Hippocampal formation (tissue), 2 donors: ENCODE measurements at places on chromosomes 3 and 15.

DNA sequence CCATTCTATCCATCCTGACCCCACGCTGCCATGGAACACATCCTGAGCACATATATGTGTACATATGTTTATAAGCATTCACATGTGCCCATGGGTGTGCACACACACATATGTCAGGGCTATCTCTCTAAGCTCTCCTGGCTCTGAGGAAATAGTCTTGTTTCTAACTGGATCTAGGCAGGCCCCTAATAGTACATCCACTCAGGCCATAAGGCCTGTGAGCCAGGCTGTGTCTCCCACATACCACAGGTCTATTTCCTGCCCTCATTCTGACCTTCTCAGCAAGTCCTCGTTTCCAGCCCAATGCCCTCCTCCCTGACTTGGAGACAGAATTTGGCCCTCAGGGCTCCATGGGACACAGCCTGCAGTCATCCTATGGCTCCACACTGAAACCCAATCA lies 284.8 kb upstream of the CTNNB1 start:
- no peak for DNase-seq

GRCh38 chr3:25592510-25592968 lies 72.2 kb downstream of the TOP2B start:
- DNase-seq: no peak

DNA sequence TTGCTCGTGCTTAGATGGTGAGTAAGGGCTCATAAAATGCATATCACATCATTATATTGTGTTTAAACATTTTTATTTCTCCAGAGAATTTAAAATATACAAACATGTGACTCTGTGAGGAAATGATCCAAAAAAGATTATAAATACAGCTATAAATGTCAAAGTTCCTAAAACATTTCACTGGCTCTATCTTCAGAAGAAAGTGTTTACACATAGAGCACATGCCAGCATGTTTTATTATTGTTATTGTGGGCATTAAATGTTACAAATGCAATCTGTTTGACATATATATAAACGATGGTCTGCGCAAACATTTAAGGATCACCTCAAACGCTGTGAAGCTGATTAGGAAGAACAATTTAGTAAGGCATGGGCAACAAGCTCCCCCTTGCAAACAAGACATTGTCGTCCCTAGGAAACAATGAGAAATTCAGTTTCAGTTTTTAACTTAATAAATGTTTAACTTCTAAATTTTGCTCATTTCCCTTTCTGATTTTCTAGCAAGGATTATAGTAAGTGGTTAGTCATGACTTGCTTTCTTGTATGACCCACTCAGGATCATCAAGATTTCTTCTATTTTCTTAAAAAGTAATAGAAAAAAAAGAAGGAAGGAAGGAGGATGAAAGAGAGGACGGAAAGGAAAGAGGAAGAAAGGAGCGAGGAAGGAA lies 207.5 kb downstream of the SATB1 start:
- DNase-seq: no peak

GRCh38 chr3:99365979-99366378 lies 272.4 kb upstream of the COL8A1 start:
- no peak for DNase-seq

DNA sequence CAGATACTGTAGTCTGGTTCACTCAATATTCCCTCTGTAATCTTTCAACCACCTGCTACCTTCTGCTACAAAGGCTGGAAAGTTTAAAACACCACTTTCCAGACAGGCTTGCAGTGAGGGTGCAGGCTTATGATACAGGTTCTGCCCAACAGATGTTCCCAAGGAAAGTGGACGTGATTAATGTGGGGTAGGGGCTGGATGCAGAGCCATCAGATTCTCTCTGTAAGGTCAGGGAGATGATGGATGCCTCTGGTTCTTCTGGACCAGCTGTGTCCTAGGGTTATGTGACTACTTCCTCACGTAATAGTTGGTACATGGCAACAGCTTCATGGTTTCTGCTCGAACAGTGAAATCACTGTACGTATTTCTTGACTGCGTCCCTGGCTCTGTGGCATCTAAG lies 11.1 kb downstream of the GPR176 start:
- DNase-seq: no peak

DNA sequence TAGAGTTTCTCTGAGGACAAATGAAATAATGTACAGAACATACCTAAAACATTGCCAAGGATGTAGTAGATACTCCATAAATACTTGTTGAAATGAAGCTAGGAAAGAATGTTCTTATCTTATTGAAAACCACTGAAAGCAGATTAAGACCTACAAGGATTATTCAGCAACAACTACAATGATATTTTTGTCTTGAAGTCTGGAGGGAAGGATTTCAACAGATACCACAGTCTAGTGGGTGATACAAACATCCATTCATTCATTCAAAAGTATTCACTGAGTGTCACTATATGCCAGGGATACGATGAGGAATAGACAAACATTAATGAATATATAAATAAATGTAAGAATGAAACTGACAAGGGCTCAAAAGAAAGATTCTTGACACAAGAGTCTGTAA lies 74.7 kb upstream of the THBS1 start:
- no peak for DNase-seq

DNA sequence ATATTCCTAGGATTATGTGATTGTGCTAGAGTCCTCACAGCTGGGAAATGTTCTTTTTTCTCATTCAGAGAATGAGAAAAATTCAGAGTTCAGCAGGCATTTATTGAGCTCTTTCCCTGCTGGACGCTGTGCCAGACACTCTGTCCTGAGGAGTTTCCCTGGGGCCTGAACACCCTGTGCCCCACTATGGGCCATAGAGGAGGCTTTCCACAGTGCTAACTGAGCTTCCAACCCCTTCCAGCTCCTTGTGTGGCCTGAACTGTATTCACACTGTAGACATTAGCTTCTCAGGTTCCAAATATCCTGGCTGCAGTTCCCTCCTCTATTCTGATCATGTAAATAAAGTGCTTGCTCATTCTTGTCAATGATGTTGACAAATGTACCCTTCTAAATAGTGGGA lies 10.0 kb downstream of the ABHD2 start:
- DNase-seq: no peak

GRCh38 chr3:89572261-89572660 lies 464.8 kb downstream of the EPHA3 start:
- no peak for DNase-seq

GRCh38 chr3:195172039-195172684 lies 98.8 kb downstream of the XXYLT1 start:
- DNase-seq: no peak

- DNase-seq: no peak
Measured at GRCh38 chr15:67760901-67761300, 64.4 kb upstream of the SKOR1 start.

GRCh38 chr15:71634820-71635560 lies 175.4 kb upstream of the NR2E3 start:
- no peak for DNase-seq

DNA sequence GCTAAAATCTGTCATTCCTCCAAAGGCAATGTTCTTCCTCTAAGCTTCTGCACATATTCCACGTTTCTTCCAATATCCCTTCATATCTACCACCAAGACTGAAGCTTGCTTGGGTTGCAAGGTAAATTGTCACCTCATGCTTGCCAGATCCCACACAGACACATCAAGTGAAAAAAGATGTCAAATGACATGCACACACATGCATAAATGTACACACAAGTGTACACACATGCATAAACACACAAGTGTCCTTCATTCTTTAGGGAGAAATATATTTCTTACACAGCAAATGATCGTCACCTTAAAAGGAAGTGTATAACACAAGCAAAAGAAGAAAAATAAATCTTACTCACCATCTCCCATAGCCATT lies 59.4 kb downstream of the CLASP2 start:
- DNase-seq: no peak
